ENCODE measurements at places on chromosomes 2 and 18.

DNA sequence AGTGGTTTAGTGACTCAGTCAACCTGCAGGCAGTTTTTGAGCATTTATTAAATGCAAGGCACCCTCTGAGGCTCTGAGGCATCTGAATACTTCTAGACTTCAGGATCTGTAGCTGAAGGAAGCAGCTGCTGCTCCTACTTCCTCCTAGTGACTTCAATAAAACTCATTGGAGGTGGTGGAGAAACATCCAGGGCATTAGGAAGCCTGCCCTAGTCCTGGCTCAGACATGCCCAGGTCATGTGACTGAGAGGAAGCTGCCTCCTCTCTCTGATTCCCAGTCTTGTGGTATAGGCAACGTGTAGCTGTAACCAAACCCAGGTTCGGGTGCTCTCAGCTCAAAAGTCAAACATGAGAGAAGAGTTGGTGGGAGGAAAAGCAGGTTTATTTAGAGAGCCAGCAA lies 287.2 kb upstream of the GYPC start:
- DNase-seq: no peak

DNA sequence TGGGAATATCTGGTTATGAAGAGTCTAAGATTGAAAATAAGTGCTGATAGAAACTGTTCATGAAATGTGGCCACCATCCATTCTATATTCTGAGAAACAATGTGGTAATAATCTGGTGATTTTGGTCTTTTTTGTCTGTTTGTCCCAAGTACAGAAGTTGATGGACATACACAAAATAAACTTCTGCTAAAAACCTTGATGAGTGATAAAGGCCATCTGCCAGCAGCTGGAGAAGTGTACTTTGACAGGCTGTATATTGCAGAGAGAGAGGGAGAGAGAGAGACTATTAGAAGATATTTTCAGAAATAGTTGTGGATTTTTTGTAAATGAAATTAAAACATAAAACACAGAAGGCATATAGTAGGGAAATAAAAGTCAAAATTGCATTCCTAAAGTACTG lies 96.9 kb upstream of the NABP1 start:
- DNase-seq: no peak

DNA sequence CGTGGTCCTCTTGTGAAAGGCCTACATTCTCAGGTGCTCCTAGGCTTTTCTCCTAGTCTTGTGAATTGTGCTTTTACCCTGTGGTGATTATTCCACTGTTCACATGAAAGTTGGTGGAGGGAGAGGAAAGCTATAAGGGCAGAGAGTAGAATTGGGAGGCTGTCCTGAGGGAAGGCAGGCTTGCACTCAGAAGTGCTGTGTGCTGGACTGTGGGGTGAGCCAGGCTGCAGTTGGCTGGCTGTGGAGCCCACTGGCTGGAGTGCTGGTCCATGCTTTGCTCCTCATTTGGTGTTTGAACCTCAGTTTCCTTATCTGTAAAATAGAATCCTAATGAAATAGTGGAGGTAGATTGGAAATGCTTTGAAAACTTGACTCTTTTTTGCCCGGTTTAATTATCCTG lies 21.3 kb downstream of the LIMS1 start:
- DNase-seq: no peak

GRCh38 chr2:127118467-127118866 lies 11.5 kb upstream of the BIN1 start:
- DNase-seq: no peak

- DNase-seq: peak; percentile 55
Measured at GRCh38 chr2:134668821-134669220, 50.0 kb downstream of the TMEM163 start.

DNA sequence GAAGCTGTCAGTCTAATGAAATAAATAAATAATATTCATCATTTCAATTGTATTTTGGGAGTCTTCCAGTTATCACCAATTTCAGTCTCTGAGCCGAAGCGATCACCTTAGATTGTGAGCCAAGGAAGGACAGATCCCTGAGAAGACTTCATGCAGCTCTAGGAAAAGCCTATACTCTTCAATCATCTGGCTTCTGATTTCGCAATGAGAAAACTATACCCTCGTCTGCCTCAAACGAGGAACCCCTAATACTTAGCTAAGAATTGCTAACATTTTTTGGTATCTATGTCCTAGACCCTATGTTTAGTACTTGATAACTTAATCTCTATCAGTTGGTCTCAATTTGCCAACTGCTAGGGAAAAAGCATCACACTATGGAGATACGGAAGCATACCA lies 4.5 kb upstream of the TTC27 start:
- DNase-seq: no peak

- DNase-seq: no peak
Measured at GRCh38 chr2:28422908-28423741, 30.5 kb downstream of the FOSL2 start.

- DNase-seq: no peak
Measured at GRCh38 chr18:46273861-46274260, 169.7 kb downstream of the HAUS1 start.

DNA sequence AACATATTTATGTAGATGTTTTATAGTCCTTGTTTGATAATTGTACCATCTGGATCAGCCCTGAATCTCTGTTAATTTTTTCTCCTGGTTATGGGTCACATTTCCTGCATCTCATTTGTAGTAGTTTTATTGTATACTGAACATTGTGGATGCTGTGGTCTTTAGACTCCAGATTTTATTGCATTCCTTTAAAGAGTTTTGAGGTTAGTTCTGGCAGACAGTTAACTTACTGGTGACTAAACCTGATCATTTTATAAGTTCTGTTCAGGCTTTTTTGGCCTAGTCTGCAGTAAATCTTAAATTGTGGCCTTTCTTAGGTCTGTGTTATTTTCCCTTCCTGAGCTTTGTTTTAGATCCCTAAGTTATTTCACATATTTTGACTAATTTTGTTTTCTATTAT lies 84.3 kb downstream of the FANCL start:
- DNase-seq: no peak

DNA sequence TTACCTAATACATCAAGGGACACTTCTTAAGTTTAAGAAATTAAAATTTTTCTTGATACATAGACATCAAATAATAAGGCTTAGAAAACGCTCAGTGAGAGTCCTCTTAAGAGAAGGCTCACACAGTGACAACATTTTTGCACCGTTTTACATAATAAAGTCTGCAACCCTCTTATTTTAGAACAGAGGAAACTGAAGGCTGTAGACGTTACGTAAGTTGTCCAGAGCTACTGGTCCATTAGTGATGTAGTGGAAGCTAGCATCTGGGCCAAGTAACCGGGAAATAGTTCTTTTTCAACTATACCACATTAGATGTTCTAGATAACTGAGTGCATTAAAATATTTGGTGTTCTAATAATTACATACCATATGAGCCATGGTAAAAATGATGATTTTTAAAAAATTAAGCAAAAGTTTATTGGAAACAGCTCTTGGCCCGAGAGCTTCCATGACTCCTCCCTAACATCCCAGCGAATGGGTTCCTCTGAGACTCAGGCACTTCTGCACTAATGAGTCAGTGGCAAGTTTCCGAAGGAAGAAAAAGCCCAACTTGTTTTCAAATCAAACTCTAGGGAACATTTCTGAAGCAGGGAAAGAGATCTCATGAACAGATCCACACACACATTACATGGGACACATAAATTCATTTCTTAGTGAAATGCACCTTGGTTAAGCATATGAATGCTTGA lies 232.6 kb upstream of the PXDN start:
- no peak for DNase-seq

- DNase-seq: no peak
Measured at GRCh38 chr2:168941297-168941696, 40.2 kb downstream of the G6PC2 start.

DNA sequence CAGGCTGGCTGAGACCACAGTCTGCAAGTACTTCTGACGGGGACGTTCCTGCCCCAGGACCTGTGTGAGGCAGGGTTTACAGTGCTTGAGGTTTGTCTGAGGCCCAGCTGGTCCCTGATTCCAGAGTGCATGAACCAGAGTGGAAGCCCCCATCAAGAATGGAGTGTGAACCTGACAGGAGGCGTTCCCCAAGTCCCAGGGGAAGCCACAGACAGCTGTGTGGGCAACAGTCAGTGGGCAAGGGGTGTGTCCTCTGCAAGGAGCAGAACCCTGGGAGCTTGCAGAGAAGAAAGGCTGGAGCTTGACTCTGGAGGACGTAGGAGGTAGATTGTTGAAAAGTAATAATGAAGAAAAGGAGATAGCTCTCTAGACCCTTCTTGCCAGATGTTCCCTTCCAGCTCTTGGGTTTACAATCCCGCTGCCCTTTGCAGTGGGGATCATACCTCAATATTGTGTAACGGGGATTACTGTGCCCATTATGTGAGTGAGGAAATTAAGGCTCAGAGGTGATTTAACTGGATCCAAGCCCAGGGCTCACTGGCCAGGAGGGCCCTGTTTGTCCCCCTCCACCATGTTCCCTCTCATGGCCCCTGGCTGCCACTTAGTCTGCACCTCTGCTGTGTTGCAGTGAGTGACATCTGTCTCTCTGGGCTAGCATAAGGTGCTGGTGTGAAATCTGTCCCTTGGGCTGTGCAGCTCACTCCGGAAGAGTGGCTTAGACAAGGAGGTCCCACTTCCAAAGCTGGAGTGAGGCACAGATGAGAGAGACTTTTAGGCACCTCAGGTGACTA lies 6.2 kb downstream of the DBI start:
- DNase-seq: no peak

GRCh38 chr18:74213429-74213828 lies 65.1 kb downstream of the TIMM21 start:
- DNase-seq: no peak
